GM23338 (cell line): ENCODE measurements at places on chromosomes 12 and 14.

- no peak overlapping the region for H3K27ac ChIP-seq
- no peaks in the 10 kb centered on the region for H3K36me3 ChIP-seq
- DNase-seq, result no peak
- peaks cover 6% of the 10 kb centered on the region; the same call in 1 of the 2 replicates for H3K4me1 ChIP-seq
- H3K4me3 ChIP-seq, result no peak overlapping the region
Observed at GRCh38 chr12:102696045-102696444, 215.7 kb upstream of the IGF1 start.

GRCh38 chr12:49030714-49031572 is 12.4 kb upstream of the PRKAG1 start:
- no peak overlapping the region for H3K4me3 ChIP-seq
- no peak for DNase-seq
- no peaks in the 10 kb centered on the region for H3K4me1 ChIP-seq

DNA sequence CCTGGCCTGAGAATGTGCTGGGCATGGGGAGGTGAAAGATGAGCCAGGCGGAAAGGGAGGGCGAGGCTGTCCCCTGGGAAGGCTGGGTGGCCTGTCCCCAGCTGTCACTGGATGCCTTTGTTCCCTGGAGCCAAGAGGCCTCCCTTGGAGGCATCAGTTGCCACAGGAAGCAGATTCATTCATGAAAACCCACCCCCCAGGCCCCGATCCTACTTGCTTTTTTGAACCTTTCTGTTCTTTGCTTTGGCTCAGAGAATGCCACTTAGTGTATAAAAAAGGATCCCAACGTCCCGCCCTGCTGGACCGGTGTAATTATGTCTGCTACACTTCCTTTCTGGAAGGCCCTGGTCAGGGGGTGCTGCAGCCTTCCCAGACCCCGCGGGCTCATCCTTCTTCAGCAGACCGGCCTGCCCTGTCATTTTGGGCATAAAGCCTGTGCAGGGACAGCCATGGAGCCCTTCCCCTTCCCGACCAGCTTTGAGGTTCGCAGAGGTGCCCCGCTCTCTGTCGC is 220.2 kb downstream of the SLC41A2 start:
- no peaks in the 10 kb centered on the region for H3K27me3 ChIP-seq
- no peaks in the 10 kb centered on the region for H3K36me3 ChIP-seq
- H3K4me1 ChIP-seq, result peaks cover 10% of the 10 kb centered on the region; the same call in 1 of the 2 replicates
- no peak overlapping the region for H3K27ac ChIP-seq

DNA sequence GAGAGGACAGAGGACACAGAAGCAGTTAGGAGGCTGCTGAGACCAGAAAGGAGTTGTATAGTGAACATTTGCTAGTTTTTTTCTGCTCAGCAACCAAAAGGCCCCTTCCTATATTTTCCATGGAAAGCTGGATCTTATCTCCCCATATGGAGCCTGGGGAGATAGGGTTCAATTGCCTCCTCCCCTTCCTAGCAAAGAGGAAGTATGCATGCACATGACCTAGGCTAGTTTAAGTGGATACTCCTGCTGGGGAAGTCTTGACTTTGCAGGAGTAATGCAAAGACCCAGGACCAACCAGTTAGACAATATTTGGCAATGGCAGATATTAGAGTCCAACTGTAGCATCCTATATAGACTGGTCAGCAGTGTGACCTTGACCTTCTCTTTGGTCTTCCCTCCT is 15.1 kb downstream of the CHD8 start:
- no peaks in the 10 kb centered on the region for H3K36me3 ChIP-seq
- no peak overlapping the region for H3K4me3 ChIP-seq
- peaks cover 16% of the 10 kb centered on the region for H3K4me1 ChIP-seq
- no peak for DNase-seq

- no peak overlapping the region for H3K4me3 ChIP-seq
- no peaks in the 10 kb centered on the region for H3K4me1 ChIP-seq
- DNase-seq, result no peak
- no peaks in the 10 kb centered on the region for H3K27me3 ChIP-seq
Observed at GRCh38 chr12:119840582-119840981, 36.5 kb downstream of the CIT start.

- H3K4me3 ChIP-seq, result no peak overlapping the region
- DNase-seq, result no peak
- H3K36me3 ChIP-seq, result no peaks in the 10 kb centered on the region
- H3K27me3 ChIP-seq, result no peaks in the 10 kb centered on the region
- peaks cover 12% of the 10 kb centered on the region for H3K4me1 ChIP-seq
- no peak overlapping the region for H3K27ac ChIP-seq
Observed at GRCh38 chr14:90570461-90570860, 173.6 kb downstream of the CALM1 start.

- H3K4me3 ChIP-seq, result no peak overlapping the region
- H3K36me3 ChIP-seq, result no peaks in the 10 kb centered on the region
- H3K27me3 ChIP-seq, result no peaks in the 10 kb centered on the region
- H3K4me1 ChIP-seq, result no peaks in the 10 kb centered on the region
- H3K27ac ChIP-seq, result no peak overlapping the region
- no peak for DNase-seq
Observed at GRCh38 chr14:101581806-101582205, 20.5 kb downstream of the DIO3 start.

DNA sequence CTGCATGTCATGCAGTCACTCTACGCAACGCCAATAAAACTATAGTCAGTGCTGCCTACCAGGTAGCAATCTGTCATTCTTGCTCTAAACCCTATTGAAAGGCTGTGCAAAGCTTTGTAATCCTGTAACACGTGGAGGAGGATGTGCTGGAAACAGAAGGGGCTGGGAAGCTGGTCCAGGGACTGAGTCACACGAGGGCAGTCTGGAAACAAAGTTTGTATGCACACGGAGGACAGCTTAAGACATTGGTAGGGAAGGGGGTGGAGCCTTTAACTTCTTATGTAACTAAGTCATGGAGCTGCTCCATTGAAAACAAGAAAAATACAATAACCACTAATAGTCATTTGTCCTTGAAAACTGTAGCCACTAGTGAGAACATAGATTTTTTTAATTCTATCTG is 128.0 kb downstream of the BCAT1 start:
- no peaks in the 10 kb centered on the region for H3K27me3 ChIP-seq
- H3K4me3 ChIP-seq, result no peak overlapping the region
- no peaks in the 10 kb centered on the region for H3K4me1 ChIP-seq
- H3K27ac ChIP-seq, result no peak overlapping the region
- peaks cover 21% of the 10 kb centered on the region for H3K36me3 ChIP-seq
- no peak for DNase-seq

- H3K36me3 ChIP-seq, result no peaks in the 10 kb centered on the region
- H3K4me1 ChIP-seq, result no peaks in the 10 kb centered on the region
- DNase-seq, result no peak
Observed at GRCh38 chr12:53712059-53712643, 15.1 kb downstream of the CALCOCO1 start.

DNA sequence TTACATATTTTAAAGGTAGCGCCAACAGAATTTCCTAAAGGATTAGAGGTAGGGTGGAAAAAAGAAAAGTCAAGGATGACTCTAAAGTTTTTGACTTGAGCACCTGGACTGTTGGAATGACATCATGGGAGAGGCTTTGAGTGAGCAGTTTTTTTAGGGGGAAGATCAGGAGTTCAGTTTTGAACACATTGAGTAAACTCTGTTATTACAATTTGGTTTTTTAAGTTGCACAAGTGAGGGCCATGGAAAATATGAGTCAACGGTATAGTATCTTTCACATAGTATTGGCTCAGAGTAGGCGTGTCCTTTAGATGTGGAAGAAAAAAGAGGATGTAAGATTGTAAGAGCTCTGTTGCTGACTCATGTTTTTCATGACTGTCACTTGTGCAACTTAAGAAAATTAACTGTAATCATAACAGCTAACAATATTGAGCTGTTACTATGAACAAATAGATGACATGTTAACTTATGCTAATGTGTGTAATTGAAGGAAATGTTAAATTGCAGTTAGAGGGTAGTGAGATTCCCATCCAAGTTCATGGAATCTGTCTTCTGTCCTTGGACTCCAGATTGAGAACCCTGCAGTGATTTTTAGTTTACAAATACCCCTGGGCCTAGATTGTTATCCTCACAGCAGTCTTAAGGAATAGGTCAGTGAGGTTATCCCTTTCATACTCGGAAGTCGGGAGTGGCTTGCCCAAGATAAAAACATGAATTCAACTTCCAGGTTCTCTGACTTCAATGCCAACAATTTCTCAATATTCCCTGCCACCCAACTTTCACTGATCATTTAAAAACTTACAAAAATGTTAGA is 48.2 kb upstream of the ATP2B1 start:
- H3K4me3 ChIP-seq, result no peak overlapping the region
- DNase-seq, result no peak
- H3K36me3 ChIP-seq, result no peaks in the 10 kb centered on the region
- H3K4me1 ChIP-seq, result no peaks in the 10 kb centered on the region
- H3K27ac ChIP-seq, result no peak overlapping the region

DNA sequence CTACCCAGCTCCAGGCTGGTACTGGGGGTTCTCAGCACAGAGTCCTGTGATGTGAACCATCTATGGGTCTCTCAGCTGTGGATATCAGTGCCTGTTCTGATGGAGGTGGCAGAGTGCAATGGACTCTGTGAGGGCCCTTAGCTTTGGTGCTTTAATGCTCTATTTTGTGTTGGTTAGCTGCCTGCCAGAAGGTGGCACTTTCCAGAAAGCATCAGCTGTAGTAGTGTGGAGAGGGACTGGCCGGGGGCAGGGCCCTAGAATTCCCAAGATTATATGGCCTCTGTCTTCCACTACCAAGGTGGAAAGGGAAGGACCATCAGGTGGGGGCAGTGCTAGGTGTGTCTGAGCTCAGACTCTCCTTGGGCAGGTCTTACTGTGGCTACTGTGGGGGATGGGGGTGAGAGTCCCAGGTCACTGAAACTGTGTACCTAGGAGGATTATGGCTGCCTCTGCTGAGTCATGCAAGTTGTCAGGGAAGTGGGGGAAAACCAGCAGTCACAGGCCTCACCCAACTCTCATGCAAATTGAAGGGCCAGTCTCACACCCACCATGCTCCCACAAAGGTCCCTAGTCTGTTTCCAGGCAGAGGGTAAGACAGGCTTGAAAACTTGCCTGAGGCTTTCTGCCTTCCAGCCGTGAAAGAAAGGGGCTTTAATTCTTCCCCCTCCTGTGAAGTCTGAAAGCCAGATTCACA is 878.1 kb downstream of the C12orf50 start:
- H3K27me3 ChIP-seq, result no peaks in the 10 kb centered on the region
- no peaks in the 10 kb centered on the region for H3K4me1 ChIP-seq
- H3K27ac ChIP-seq, result no peak overlapping the region
- H3K36me3 ChIP-seq, result no peaks in the 10 kb centered on the region

- peaks cover 9% of the 10 kb centered on the region; the same call in 1 of the 2 replicates for H3K4me1 ChIP-seq
- H3K27me3 ChIP-seq, result no peaks in the 10 kb centered on the region
- no peaks in the 10 kb centered on the region for H3K36me3 ChIP-seq
- DNase-seq, result no peak
- no peak overlapping the region for H3K27ac ChIP-seq
Observed at GRCh38 chr12:109053382-109054123, 1.2 kb downstream of the USP30 start.

DNA sequence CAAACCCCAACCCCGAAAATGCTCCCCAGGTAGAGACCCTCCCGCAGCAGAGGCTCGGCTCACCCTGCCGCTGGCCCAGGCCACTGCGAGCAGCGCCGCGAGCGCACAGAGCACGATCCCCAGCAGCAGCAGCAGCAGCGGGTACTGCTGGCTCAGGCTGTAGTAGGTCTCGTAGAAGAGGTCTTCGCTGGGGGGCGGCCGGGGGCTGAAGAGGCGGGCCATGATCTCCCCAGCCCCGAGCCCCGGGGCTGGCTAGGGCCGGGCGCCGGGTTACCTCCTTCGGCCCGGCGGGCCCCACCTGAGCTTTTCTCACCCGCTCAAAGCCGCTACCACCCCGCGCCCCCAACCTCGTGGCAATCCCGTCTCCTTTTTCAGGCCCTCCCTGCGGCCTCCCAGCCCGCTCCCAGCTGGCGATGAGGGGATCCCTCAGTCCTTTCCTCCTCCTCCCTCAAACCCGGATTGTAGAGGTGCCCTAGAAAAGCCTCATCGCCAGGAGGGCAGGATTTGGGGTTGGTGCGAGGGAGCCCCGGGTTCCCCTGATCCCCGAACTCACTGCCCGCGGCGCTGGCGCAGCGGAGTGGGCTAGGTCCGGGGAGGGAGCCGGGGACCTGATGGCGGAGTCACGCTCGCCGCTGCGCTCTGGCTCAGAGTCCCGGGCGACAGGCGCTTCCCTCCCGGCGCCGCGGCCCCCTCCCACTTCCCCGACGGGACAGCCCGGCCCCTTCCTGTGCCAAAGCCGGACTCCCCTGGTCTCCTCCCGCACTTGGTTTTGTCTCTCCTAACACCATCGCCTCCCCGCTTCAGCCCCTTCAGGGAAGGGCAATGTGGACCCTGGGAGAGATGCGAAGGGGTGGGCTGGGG is at the start of gene ADCY4:
ADCY4 (minus strand) TSS at position 641 of the 861 bp plus-strand sequence; CDS start at position 222, 419 bp downstream.
- peaks cover 98% of the 10 kb centered on the region for H3K27me3 ChIP-seq
- H3K27ac ChIP-seq, result no peak within 1 kb of the TSS
- peak within 1 kb of the TSS; percentile 80 for H3K4me3 ChIP-seq
- peak; percentile 56 for DNase-seq

GRCh38 chr12:33818313-33818712 is 204.0 kb upstream of the ALG10 start:
- no peak overlapping the region for H3K4me3 ChIP-seq
- DNase-seq, result no peak
- no peaks in the 10 kb centered on the region for H3K4me1 ChIP-seq
- H3K36me3 ChIP-seq, result no peaks in the 10 kb centered on the region
- H3K27me3 ChIP-seq, result no peaks in the 10 kb centered on the region

DNA sequence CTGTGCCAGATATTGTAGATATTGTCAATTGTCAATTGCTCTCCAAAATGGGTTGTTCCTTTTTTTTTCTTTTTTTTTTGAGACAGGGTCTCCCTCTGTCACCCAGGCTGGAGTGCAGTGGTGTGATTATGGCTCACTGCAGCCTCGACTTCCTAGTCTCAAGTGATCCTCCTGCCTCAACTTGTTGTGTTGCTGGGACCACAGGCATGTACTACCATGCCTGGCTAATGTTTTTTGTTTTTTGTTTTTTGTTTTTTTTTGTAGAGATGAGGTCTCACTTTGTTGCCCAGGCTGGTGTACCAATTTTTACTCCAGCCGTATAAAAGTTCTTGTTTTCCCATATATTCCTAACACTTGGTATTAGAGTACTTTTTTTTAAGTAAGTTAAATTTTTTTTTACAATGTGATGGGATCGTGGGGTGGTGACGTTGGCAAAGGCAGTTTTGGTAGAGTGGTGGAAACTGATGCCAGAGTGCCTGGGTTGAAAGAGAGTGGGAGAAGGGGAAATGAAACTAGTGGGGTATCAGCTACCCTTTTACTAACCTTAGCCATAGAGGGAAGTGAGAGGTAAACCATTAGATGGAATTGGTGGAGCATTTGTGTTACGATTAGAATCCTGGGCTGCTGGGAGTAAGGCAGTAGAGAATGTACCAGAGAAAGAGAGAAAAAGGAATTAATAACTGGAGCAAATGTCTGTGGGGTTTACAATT is 33.0 kb upstream of the CFAP54 start:
- no peaks in the 10 kb centered on the region for H3K36me3 ChIP-seq
- no peak overlapping the region for H3K4me3 ChIP-seq
- no peak for DNase-seq

- peaks cover 15% of the 10 kb centered on the region for H3K27me3 ChIP-seq
- H3K36me3 ChIP-seq, result no peaks in the 10 kb centered on the region; the same call in 1 of the 2 replicates
- H3K27ac ChIP-seq, result no peak overlapping the region
- peak overlapping the region; percentile 95 for H3K4me3 ChIP-seq
- H3K4me1 ChIP-seq, result peaks cover 63% of the 10 kb centered on the region
- no peak for DNase-seq
Observed at GRCh38 chr12:53219292-53219955, 12.4 kb upstream of the ITGB7 start.
